CD4-positive, alpha-beta T cell treated with Interferon alpha-2 for 1 hour (primary cell): ENCODE measurements at places on chromosomes 7 and 10.

- no peak for DNase-seq
Observed at GRCh38 chr10:48708144-48708543, 23.5 kb downstream of the WDFY4 start.

- no peak for DNase-seq
Observed at GRCh38 chr10:102653060-102653459, 8.8 kb downstream of the TRIM8 start.

GRCh38 chr7:131591687-131592319 lies 35.4 kb upstream of the PODXL start:
- no peak for DNase-seq

GRCh38 chr10:106147021-106147420 lies 1017.5 kb downstream of the SORCS1 start:
- no peak for DNase-seq

DNA sequence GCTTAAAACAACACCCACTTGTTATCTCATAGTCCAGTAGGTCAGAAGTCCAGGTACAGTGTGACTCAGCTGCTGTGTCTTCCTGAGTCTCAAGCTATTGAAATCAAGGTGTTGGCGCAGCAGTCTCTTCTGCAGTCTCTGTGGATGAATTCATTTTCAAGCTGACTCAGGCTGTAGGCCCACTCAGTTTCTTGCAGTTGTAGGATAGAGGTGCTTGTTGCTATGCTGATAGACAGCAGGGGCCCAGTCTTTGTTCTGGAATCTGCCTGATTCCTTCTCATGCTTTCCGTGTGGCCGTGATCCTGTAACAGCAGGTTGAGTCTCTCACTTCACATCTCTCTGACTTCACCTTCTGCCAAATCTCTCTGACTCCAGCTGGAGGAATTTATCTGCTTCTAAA lies 400.4 kb upstream of the POM121L12 start:
- no peak for DNase-seq

DNA sequence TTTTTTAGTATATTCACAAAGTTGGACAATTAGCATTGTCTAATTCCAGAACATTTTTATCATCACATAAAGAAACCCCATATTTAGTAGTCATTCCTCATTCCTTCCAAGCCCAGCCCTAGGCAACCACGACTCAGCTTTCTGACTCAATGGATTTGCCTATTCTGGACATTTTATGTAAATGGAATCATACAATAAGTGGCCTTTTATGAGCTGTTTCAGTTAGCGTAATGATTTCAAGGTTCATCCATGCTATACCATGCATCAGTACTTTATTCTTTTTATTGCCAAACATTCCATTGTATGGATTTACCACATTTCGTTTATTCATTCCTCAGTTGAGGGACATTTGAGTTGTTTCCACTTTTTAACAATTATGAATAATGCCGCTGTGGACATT lies 249.2 kb downstream of the DYNC1I1 start:
- no peak for DNase-seq

GRCh38 chr7:14973712-14974428 lies 71.3 kb upstream of the DGKB start:
- DNase-seq: no peak

- DNase-seq: no peak
Observed at GRCh38 chr10:32955299-32955772, 2.7 kb downstream of the ITGB1 start.

DNA sequence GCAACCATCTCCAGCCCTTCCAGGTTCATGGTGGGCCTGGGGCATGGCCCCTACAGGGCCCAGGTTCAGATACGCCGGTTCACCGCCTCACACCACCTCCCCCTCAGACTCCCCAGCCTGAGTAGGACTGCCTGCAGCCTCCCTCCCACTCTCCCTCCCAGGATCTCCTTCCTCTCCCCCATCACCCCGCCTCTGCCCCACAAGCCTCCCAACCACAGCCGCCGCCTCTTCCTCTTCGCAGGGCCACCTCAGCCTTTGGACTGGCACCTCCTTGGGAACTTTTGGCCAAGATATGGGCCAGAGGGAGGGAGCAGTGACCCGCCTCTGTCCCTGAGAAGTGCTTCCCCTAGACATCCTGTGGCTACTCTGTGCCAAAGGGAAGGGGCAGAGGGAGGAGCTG lies 9.3 kb downstream of the KCNIP2 start:
- DNase-seq: no peak

DNA sequence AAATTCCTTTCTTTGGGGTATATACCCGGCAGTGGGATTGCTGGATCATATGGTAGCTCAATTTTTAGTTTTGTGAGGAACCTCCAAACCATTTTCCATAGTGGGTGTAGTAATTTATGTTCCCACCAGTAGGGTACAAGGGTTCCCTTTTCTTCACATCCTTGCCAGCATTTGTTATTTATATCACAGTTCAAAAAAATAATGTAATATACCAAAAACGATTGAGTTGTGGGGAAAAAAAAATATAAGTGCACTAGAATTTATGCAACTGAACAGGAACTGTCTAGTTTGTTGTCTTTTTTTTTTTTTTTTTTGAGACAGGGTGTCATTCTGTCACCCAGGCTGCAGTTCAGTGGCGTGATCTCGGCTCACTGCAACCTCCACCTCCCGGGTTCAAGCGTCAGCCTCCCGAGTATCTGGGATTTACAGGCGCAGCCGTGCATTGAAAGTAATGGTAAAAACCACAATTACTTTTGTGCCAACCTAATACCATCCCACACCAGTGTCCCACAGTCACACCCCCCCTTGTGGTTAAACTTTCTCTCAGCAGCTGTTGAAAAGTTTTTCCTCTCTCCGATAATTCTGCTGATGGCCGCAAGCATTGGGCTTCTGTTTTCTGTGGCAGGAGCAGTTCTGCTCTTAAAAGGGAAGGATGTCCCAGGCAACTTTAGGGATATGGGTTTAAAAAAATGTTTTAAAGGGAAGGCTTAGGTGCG lies 6.8 kb upstream of the LAT2 start:
- peak; percentile 43 for DNase-seq

DNA sequence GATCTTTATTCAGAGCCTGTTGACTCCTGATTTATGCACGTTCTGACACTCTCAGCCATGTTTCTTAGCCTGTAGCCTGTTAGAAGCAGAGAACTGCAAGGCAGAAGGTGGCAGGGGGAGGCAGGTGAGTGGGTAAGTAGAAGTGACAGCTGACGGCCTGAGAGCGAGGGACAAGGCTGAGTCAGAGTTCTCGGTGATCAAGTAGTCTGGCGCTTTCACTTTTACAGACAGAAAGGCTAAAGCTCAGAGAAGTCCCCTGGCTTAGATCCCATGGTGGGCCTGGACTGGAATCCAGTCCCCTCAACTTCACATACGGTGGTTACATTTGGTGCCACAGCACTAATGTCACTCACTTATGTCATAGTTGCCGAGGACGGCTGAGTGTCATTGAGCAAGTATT lies 139.0 kb downstream of the TACC2 start:
- no peak for DNase-seq

DNA sequence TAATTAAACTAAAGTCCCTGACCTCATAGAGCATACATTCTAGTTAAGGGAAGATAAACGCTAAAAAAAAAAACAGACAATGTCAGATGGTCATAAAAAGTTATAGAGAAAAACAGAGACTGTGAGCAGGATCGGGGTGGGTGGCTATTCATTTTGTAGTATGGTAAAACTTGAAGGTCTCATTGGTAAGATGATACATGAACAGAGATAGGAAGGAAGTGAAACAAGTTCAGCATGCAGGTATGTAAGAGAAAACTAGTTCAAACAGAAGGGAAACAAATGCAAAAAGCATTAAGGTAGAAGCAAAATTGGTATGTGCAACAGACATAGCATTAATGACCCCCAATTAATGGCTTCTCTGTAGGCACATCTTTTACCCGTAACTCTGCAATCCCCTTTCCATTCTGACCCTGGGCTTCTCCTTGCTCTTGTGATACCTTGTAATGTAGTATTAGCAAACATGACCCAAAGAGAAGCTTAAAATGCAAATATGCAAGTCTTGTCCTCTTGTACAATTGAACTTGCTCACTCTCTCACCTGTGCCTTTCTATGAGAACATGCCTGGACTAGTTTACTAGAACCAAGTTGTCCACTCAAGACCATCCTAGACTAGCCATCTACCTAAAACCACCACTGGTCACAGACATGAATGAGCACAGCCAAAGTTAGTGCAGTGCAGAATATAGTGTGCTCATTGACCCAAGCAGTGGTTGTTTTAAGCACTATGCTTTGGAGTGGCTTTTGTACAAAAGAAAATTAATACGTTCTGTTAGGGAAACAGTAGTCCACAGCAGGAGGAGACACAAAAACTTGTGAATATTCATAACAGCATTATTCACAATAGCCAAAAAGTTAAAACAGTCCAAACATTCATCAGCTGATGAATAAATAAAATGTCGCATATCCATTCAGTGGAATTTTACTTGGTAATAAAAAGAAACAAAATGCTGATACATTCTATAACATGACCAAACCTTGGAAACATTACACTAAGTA lies 57.0 kb downstream of the BRAF start:
- no peak for DNase-seq

- no peak for DNase-seq
Observed at GRCh38 chr7:134695321-134695860, 48.7 kb downstream of the BPGM start.

DNA sequence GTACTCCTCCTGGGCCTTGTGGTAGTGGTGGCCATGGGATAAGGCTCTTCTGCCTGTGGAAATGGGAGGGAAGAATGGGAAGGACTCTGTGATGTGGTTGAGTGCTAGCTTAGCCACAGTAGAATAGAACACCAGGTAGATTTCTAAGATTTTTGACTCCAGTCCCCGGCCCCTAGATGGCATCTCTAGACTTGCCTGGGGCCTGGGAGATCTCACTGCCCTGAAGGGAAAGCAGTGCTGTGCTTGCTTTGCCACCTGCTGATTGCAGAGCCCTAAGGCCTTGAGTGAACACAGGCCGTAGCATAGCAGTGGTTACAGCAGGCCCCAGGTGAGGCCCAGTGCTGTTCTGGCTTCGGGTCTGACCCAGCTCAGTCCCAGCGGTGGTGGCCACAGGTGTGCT lies 252.0 kb downstream of the TCF7L2 start:
- DNase-seq: no peak

DNA sequence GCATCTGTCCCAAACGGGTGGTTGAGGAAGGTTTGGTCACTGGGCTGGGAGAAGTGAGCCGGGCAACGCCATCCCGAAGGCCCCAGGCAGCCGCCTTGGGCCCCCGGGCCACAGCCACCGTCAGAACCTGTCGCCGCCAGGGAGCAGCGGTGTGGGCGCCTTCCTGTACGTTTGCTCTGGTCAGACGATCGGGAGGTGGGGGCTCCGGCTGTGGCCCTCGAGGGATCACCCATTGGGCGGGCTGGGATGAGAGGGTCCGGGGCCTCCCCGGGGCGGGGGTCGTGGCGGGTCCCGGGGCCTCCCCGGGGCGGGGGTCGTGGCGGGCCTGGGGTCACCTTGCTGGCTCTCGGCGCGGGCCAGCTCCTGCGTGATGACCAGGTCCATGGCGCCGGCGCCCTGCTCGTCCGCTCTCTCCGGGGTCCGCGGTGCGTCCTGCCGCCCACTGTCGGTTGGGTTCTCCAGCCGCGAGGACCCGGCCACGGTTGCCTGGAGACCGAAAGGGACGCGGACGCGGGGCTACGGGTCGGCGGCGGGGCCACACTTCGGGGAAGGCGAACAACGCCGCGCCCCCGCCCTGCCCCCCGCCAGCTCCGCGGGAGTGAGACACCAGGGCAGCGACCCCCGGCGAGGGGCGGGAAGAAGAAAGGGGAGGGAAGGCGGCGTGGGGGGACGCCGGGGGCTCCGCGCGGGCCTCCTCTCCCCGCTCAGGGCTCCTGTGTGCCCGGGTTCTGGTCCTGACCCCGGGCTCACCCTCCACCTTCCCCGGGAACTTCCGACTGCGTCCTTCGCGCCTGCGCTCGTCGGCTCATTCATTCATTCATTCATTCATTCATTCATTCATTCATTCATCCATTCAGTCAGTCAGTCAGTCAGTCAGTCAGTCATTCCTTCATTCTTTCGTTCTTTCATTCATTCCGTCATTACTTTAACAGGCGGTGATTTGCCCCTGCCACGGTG lies at the start of gene CFAP46:
Gene CFAP46, minus strand, starts transcription at position 470 of the 957 bp plus-strand sequence. Its CDS starts 86 bp downstream, at position 384.
- no peak for DNase-seq
